ENCODE measurements at places on chromosomes 11 and 22.

DNA sequence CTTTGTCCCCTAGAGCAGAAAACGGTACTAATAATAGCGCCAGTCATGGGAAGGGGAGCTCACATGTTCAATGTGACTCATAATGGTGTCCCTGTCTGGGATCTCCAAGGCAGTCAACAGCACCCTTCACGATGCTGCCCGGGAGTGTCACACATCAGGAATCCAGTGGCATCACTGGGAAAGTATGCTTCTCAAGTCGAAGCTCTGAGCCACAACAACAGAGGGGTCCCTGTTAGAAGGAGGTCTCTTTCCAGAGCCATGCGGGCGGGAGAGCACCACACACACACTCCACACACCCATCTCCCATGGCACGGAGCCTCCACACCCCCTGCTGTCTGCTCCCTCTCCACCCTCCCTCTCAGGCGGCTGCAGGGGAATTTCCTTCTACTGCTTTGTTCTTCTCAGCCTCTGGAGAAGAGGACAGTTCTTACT, 119.7 kb downstream of the ETS1 start:
- DNase-seq: no peak

GRCh38 chr11:36010010-36010740, 66.3 kb downstream of the LDLRAD3 start:
- no peak for DNase-seq

GRCh38 chr11:69221086-69221485, 65.4 kb downstream of the SMIM38 start:
- no peak for DNase-seq

DNA sequence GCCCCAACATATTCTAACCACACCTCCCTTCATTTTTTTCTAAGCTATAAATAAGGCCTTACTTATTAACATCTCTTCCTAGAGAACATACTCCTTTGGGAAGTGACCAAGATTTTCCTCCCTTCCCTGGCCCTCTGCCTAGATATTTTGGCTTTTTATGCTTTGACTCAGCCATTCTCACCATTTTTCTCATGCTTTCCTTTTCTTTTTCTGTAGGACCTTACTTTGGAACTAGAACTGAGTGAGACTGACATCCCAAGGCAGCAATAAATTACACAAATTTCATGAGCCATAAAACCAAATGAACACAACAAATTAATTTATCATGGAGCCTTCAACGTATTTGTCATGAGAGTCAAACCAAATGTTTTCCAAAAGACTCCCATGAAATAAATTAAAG, 142.7 kb upstream of the CTSC start:
- DNase-seq: no peak

DNA sequence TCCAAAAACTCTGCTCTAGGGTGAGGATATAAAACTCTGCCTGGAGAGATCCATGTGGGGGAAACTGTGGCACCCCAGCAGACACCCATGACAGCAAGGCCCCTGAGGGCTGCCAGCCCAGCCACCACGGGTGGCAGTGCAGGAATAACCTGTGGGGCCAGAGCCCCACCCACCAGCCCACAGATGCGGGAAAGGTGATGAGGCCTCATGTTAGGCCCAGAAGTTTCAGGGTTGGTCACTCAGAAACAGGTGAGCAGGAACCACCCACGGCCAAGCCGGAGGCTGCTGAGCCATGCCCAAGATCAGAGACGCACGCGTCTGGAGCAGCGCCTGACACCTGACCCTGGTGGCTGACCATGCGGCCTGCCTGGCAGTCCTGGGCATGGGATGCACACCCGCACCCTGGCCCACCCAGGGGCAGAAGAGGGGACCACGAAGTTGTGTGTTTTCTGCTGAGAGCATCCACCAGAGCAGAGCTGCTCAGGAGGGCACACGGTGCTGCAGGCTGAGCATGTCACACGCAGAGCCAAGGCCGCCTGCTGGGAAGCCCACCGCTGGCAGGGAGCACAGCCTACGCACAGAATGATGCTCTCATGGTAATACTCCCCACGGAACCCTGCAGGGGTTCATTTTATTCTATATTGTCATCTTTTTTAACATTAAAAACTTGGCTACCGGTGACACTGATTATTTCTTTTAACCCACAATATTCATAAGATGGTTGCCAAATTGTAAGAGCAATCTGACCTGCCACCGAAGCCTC, 41.2 kb downstream of the DUSP8 start:
- no peak for DNase-seq

DNA sequence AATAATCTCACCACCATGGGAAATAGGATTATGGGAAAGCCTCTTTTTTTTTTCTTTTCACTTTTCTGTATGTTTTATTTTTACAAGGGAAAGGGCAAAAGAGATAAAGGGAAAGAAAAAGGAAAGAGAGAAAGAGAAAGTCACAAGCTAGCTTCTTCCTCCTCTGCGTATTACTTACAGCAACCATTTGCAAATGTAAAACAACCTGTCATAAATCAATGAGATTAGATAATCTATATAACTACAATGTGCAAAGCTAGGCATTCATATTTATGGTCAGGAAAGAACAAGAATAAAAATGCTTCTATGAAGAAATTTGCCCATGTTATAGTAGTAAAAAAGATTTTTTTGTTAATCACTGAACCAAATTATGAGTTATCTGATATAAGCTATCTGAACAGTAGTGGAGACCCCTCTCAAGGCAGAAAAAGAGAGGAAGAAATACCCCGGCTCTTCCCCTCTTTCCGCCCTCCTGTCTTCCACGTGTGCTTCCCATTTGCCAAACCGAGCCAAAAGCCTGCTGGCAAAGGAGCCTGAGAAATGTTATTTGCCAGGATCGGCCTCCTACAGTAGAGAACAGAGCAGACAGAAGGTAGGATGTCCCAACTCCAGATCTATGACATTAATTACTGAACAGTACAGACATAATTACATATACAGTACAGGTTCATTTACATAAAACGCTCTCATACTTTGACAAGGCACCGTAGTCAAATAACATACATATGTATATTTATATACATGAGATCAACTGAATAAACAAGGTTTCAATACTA, 50.2 kb downstream of the ARHGAP32 start:
- DNase-seq: no peak

- DNase-seq: no peak
These were observed 9.4 kb downstream of the SUSD2 start for GRCh38 chr22:24190596-24191208.
